ENCODE measurements at places on chromosomes 3 and 15.

DNA sequence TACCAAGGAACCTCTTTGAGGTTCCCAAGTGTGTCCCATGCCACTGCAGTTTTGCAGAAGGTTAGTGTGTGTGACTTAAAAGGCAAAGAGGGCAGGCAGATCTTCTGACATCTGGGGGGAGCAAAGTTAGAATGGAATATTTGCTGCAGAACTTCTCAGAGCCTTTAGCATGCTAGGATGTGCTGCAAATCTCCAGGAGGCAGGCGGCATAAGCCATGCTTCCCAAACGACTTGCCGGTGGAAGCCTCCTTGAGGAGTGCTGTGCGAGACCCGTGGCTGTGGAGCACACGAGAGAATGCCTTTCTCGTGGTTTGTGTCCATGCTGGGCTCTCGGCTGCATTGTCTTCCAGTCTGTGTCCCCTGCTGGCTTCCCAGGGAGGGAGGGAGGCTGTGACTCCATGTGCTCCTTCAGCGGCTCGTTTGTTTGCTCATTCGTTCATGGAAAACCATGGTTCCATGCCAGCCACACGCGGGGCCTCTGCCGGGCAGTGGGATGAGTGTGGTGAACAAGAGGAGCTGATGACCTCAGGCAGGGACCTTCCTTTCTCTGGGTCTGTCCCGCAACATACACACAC, 13.8 kb downstream of the HDAC11 start:
- no peak for DNase-seq

DNA sequence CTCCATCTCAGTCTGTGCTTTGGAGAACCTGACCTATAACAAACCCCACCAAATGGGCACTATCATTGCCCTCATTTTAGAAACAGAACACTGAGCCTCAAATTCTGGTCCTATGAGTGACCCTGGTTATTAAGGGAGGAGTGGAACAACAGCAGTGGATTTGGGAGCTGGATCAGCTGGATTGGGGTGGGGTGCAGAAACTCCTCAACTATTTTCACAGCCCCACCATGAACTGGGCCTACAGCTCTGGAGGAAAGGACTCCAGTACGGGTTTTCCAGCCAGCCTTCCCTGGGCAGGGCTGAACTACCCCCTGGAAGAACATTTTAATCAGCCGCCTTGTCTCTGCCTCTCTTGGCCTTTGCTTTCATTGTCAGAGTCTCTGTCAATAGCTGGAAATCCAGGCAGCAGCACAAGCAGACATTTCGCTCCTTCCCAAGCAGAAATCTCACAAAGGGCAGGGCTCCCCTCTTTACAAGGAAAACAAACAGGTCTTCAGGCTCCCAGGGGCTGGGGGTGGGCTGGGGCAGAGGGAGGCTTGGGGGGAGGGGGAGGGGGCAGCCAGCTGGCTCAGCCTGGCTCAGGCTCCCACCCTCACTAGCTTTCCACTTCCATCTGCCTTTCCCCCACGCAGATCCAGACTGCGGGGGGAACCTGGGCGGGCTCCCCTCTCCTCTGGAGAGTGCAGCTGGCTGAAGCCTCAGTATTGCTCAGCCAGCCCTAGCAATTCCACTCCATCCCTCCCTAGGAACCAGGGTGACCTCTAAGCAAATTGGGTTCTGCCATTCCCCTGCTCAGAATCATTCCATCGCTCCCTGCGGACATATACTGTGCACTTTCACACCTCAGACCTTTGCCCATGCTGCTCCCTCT, 13.7 kb upstream of the TLE3 start:
- no peak for DNase-seq

- DNase-seq = no peak
Measured at GRCh38 chr3:100027321-100027720, 87.0 kb downstream of the FILIP1L start.

- DNase-seq = no peak
Measured at GRCh38 chr15:85527895-85528294, 147.5 kb downstream of the AKAP13 start.

DNA sequence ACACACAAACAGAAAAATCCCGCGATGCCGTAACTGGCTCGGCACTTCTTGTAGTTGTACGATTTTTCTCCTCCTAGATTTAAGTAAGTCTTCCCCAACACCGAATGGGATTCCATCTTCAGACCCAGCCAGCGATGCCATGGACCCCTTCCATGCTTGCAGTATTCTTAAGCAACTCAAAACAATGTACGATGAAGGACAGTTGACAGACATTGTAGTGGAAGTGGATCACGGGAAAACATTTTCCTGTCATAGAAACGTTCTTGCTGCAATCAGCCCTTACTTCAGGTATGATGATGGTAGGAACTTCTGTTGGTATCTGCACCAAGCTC, 763 bp downstream of the KBTBD8 start:
- DNase-seq = no peak

- DNase-seq = no peak
Measured at GRCh38 chr3:33795856-33796536, 2.4 kb upstream of the PDCD6IP start.

GRCh38 chr3:24258260-24258659, 236.4 kb downstream of the THRB start:
- no peak for DNase-seq

- DNase-seq = no peak
Measured at GRCh38 chr3:115323380-115323779, 176.3 kb upstream of the ZBTB20 start.

- DNase-seq = no peak
Measured at GRCh38 chr3:172359231-172359630, 89.0 kb downstream of the GHSR start.

GRCh38 chr3:38989917-38990510, 61.7 kb downstream of the SCN11A start:
- no peak for DNase-seq

- DNase-seq = no peak
Measured at GRCh38 chr3:177102553-177102952, 94.7 kb downstream of the TBL1XR1 start.

DNA sequence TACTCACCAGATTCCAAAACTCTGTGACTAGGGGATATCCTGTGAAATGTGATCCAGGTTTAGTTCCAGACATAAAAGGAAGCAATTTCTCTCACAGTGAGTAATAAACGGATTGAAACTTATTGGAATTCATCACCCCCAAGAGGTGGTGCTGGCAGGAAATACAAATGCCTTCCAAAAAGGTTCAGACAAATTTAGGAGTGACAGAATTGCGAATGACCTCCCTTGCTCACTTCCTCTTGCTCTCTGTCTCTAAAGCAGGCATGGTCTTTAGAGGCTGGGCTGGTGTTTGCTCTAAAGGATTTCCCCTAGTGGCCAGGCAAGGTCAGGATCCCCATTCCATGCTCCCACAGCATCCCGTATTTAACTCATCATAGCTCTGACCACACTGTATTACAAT, 449.4 kb upstream of the PPP2R3A start:
- no peak for DNase-seq

GRCh38 chr3:141686466-141687291, 51.4 kb upstream of the RNF7 start:
- no peak for DNase-seq

GRCh38 chr15:88802250-88802990, 816 bp upstream of the ACAN start:
- DNase-seq = no peak

GRCh38 chr3:157285141-157285540, 125.2 kb upstream of the CCNL1 start:
- no peak for DNase-seq

DNA sequence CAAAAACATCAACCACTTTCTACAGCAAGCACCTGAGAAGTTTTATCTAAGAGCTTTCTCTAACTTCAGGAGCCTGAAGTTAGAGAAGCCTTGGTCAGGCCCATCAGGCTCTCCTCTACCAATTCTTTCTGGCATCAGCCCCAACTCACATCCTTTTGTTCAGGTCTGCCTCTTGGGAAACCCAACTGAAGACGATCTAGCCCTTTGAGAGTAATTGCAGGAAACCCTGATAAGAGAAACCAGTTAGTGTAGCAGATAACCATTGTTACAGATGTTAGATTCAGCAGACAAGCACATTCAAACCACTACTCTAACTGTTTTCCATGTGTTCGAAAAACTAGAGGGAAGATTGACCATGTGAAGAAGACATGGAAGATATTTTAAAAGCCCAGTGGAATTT, 27.0 kb upstream of the DYNC1LI1 start:
- DNase-seq = no peak

GRCh38 chr15:58357529-58358476, 74.0 kb upstream of the LIPC start:
- no peak for DNase-seq

DNA sequence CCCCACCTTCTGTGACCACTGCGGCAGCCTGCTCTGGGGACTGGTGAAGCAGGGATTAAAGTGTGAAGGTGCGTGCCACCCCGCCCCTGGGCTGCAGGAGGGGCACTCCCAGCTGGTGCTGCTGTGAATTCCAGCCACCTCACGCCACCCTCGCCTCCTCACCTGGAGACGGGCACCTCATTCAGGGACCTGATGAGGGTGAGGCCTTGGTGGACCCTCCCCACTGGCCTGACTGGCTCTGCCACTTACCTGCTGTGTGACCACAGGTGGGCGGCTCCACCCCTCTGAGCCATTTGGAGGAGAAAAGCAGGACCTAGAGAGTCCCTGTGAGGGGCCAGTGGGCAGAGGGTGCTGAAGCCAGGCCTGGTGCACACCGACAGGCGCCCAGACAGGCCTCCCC, 22.5 kb downstream of the PRKCD start:
- no peak for DNase-seq

DNA sequence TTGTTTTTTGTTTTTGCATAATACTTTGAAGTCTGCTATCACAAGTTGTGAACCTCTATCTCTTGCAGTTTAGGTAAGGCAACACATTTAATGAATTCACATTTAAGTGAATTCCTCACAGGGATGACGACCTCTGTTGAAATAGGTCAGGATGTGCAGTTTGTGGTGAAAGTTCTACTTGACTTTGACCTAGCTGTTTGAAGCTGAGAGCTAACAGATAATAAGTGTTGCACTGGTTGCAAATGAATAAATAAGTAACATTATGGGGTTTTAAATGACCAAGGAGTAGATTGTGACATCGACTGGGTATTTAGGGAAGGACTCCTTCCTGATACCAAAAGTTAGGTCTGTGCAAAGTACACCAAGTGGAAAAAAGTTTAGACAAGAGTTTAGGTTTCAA, 23.9 kb downstream of the NIT2 start:
- DNase-seq = no peak

DNA sequence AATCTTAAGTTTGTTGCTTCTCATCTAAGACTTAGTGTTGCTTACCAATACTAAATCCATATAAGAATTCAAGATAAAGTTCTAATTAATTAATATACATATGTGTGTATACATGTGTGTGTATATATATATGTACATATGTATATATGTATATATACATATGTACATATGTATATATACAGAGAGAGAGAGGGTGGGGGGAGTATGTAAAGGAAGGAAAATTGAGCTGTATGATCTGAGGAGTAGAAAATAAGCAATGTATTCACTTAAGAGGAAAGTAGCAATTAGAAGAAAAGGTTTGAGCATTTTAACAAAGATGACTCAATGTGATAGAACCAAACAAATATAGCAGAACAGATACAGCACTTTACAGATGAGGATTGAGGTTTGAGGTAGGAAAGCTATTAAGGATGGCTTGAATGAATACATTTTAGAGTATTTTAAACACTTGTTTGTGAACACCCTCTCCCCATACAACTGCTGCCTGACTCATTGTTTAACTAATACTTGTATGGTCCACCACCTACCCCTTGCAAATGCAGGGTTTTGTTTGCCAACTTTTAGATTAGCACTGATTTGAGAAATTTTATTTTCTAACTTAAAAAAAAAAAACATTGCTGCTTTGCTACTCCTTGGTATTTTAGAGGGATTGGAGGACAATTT, 681.1 kb upstream of the CADM2 start:
- DNase-seq = no peak

GRCh38 chr3:492586-493316, 296.2 kb downstream of the CHL1 start:
- no peak for DNase-seq

DNA sequence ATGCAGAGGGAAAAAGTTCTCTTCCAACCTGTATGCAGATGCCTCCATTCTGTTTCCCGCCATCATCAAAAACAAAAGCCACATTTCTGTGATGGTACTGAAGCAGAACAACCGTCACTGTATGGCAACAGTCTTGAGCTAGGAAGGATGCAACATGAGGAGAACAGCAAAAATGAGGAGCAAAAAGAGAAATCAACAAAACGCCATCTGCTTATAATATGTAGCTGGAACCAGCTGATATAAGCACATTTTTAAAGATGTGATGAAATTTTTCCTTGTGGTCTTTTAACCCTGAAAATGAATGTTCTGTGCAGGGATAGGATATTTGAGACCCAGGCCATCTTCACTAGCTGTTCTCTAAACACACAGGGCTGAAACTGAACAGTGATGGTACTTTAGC, 287.0 kb downstream of the ZIC4 start:
- no peak for DNase-seq

DNA sequence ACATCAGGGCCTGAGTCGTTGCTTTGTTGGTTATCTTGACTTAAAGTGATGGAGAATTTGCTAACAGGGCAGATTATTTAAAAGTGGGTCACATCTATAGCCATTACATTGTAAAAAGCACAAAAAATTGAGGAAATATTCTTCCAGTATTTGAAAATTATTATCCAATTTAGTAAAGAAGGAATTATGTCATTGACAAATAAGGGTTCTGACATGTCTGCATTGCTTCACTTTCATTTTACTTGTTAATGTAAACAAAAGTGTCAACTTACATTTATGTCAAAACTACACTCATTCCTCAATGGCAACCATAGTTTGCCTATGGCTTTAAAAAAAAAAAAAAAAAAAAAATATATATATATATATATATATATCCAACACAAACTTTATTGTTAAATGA, 3.4 kb upstream of the PARP14 start:
- DNase-seq = no peak

- no peak for DNase-seq
Measured at GRCh38 chr15:84953136-84953535, 28.5 kb upstream of the PDE8A start.

GRCh38 chr3:31575448-31575847, 42.7 kb downstream of the STT3B start:
- no peak for DNase-seq

GRCh38 chr15:63449731-63450130, 54.7 kb upstream of the USP3 start:
- DNase-seq = no peak

DNA sequence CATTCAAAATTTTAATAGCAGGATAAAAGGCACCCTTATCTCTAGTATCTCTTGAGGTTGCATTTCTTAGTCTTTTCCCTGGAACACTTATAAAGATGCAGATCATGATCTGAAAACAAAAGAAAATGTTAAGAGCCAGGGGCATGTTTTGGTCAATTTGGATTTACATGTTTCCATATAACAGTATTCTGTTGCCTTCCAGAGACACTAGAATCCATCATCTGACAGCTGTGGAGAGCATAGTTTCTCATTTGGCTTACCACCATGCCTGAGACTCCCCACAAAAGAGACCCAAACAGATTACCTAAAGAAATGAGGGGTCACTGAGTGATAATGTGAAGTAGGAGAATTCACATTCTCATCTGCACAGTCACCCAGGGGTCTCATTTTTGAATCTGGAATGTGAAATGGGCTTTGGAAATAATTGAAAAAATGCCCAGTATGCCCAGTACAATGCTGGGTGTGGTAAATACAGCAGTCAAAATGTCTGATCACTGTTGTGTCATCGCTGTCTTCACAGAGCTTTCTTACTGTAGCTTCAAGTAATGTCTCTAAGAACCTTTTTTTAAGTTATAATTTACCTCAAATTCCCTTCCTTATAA, 79.9 kb upstream of the ZBTB20 start:
- no peak for DNase-seq

- no peak for DNase-seq
Measured at GRCh38 chr3:155948476-155948875, 78.0 kb downstream of the GMPS start.

GRCh38 chr3:15287565-15288330, 44.6 kb downstream of the SH3BP5 start:
- DNase-seq = no peak

- no peak for DNase-seq
Measured at GRCh38 chr3:38006445-38006995, 15.9 kb downstream of the VILL start.

All from stimulated activated CD4-positive, alpha-beta T cell treated with anti-CD3 and anti-CD28 coated beads, Interleukin-4, amount 100 ng/mL, for 4 hours (primary cell).